Panc1 (cell line): ENCODE measurements at places on chromosomes 4 and X.

GRCh38 chrX:73799888-73800287, 236.9 kb downstream of the CHIC1 start:
- H3K27ac ChIP-seq: no peak overlapping the region
- no peak overlapping the region for H3K4me3 ChIP-seq
- H3K36me3 ChIP-seq: no peaks in the 10 kb centered on the region
- DNase-seq: no peak

GRCh38 chr4:174061026-174061425, 222.4 kb downstream of the FBXO8 start:
- no peaks in the 10 kb centered on the region for H3K4me1 ChIP-seq
- no peak overlapping the region for H3K27ac ChIP-seq
- H3K27me3 ChIP-seq: no peaks in the 10 kb centered on the region
- H3K4me3 ChIP-seq: no peak overlapping the region
- H3K36me3 ChIP-seq: no peaks in the 10 kb centered on the region

GRCh38 chr4:770022-770421, 55.9 kb downstream of the CPLX1 start:
- peaks cover 2% of the 10 kb centered on the region; the same call in 1 of the 2 replicates for H3K36me3 ChIP-seq
- no peak overlapping the region for H3K4me3 ChIP-seq
- DNase-seq: no peak
- H3K27ac ChIP-seq: no peak overlapping the region
- no peaks in the 10 kb centered on the region for H3K27me3 ChIP-seq
- H3K4me1 ChIP-seq: peaks cover 40% of the 10 kb centered on the region

GRCh38 chrX:68832101-68832416, 3.2 kb downstream of the EFNB1 start:
- no peaks in the 10 kb centered on the region for H3K36me3 ChIP-seq
- DNase-seq: no peak
- no peak overlapping the region for H3K27ac ChIP-seq

DNA sequence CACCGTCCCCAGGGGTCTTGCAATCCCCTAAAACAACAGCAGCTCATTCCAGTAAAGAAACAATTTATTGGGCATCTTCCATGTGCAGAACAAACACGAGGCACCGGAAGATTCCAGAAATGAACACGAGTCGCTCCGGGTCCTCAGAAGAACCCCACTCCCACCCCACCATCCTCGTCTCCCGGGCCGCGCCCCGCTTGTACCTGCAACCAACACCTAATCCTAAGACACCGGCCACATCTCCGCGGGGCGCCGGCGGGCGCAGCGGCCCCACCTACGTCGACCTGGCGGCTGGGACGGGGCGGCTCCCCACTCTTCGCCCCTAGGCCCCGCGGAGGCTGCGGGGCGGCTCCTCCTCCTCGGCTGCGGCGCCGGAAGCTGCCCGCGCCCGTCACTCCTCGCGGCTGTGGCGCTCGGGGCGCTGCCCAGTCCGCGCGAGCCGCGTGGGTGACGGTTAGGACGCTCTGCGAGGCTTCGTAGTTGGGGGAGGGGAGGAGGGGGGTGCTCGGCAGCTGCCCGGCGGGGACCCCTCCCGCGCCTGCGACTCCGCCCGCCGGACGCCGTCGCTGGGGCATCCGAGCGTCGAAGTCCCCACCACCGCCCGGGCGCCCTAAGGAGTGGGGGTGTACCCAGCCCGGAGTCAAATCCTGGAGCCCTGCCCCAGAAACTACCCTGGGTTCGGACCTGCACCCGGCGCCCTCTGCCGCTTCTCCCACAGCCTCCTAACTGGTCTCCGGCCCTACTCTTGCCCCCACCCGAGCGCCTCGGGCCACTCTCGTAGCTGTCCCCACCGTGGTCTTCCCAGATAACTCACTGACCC, at the start of gene CCDC158:
TSS of gene CCDC158 (minus strand) at position 380 of the 820 bp plus-strand sequence. CDS start 17,934 bp downstream, outside the sequence.
- H3K27me3 ChIP-seq: no peaks in the 10 kb centered on the region
- H3K27ac ChIP-seq: no peak within 1 kb of the TSS
- H3K36me3 ChIP-seq: no peaks in the 10 kb centered on the region
- no peak for DNase-seq
- peak within 1 kb of the TSS; percentile 39 for H3K4me3 ChIP-seq

DNA sequence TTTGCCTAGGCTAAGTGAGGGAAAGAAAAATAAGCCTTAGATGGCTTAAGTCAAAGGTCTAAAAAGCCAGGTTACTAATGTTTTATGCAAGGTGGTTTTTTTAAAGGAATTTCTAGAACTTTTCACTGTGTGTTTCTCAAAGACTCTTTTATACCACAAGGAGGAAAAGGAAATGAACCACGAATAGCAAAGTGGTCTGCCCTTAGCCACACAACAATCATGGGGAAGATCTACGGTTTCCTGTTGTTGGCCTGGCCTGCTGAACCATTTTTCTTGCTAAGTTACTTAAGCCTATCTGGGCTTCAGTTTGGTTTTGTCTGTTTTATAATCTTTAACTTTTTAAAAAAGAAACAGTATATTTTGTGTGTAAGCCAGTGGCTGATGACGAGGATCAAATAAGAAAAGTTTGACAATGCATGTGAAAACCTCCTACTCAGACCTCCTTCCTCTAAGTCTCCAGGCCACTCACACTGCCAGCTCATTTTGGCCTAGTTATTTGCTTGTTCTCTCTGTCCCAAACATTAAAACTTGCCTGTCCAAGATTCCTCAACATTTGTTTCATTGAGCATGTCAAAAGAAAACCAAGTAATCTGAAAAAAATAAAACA, 56.7 kb upstream of the COL25A1 start:
- no peaks in the 10 kb centered on the region for H3K27me3 ChIP-seq
- no peaks in the 10 kb centered on the region for H3K36me3 ChIP-seq
- no peak overlapping the region for H3K27ac ChIP-seq
- no peak overlapping the region for H3K4me3 ChIP-seq
- no peak for DNase-seq
- no peaks in the 10 kb centered on the region for H3K4me1 ChIP-seq

DNA sequence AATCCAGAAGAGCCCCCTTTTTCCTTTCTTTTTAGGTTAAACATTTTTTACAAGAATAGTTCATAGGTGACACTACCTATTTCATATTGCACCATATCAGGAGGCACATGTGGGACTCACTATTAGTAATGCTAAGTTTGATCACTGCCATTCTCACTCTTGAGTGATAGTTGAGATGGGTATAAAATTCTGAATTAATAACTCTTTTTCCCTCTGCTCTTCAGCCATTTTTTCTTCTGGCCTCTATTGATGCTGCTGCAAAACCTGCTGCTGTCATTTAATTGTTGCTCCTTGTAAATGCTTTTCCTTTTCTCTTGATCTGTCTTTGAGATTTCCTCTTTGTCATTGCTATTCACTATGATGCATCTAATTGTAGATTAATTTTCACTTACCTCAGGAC, 482.0 kb downstream of the MID1IP1 start:
- no peak overlapping the region for H3K4me3 ChIP-seq
- H3K4me1 ChIP-seq: no peaks in the 10 kb centered on the region
- no peak for DNase-seq
- H3K27me3 ChIP-seq: no peaks in the 10 kb centered on the region
- no peak overlapping the region for H3K27ac ChIP-seq
- H3K36me3 ChIP-seq: no peaks in the 10 kb centered on the region

DNA sequence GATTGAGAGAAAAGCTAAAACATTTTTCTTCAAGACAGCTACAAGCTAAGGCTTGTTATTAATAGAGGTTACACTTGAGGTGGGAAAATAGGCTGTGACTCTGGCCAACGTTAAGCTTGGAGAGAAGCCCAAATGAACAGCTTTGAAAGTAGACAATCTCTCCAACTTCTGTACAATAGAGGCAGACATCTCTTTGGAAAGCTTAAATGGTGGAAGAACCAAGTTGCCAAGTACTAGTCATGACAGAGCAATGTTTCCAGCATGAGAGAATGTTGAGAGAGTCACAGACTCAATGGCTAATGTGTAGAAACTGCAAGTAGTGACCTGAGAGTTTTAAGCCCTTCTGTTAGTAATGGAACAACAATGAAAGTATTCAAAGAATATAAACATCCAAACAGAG, 298.1 kb downstream of the INPP4B start:
- no peaks in the 10 kb centered on the region for H3K4me1 ChIP-seq
- no peaks in the 10 kb centered on the region for H3K27me3 ChIP-seq
- no peak overlapping the region for H3K27ac ChIP-seq
- no peak overlapping the region for H3K4me3 ChIP-seq
- DNase-seq: no peak
- H3K36me3 ChIP-seq: no peaks in the 10 kb centered on the region

GRCh38 chrX:120556251-120556650, 4.5 kb downstream of the CUL4B start:
- H3K36me3 ChIP-seq: peaks cover 17% of the 10 kb centered on the region; the same call in 1 of the 2 replicates
- no peak overlapping the region for H3K27ac ChIP-seq
- no peaks in the 10 kb centered on the region for H3K27me3 ChIP-seq
- no peak overlapping the region for H3K4me3 ChIP-seq
- H3K4me1 ChIP-seq: peaks cover 8% of the 10 kb centered on the region
